ENCODE measurements at places on chromosomes 1 and 21.

GRCh38 chr1:170134521-170134920, 11.2 kb upstream of the NTMT2 start:
- no peak overlapping the region for H3K27ac ChIP-seq
- H3K36me3 ChIP-seq, result no peaks in the 10 kb centered on the region
- no peak for DNase-seq
- H3K27me3 ChIP-seq, result no peaks in the 10 kb centered on the region
- no peak overlapping the region for H3K4me3 ChIP-seq

DNA sequence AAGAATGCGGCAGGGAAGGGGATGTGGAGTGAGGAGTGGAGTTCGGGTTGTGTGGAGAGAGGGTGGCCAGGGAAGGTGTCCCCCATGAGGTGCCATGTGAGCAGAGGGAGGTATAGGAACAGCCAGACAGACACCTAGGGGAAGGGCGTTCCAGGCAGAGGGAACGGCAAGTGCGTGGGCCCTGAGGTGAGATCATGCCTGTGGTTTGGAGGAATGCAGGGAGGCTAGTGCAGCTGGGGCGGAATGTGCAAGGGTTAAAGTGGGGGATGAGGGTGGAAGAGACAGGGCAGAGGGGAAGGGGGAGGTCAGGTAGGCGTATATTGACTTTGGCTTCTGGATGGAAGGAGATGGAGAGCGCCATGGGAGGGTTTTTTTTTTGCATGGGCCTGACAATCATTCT, 31.6 kb upstream of the PADI6 start:
- H3K27me3 ChIP-seq, result no peaks in the 10 kb centered on the region
- H3K27ac ChIP-seq, result no peak overlapping the region
- no peak for DNase-seq

GRCh38 chr1:208803011-208803811, 559.0 kb upstream of the PLXNA2 start:
- no peaks in the 10 kb centered on the region for H3K36me3 ChIP-seq
- H3K4me1 ChIP-seq, result no peaks in the 10 kb centered on the region
- DNase-seq, result no peak
- no peak overlapping the region for H3K4me3 ChIP-seq
- H3K27ac ChIP-seq, result no peak overlapping the region

GRCh38 chr1:64975740-64976139, 9.4 kb upstream of the JAK1 start:
- H3K27me3 ChIP-seq, result no peaks in the 10 kb centered on the region
- no peaks in the 10 kb centered on the region for H3K4me1 ChIP-seq
- no peak overlapping the region for H3K27ac ChIP-seq
- DNase-seq, result no peak
- H3K4me3 ChIP-seq, result no peak overlapping the region

- no peak overlapping the region for H3K27ac ChIP-seq
- H3K36me3 ChIP-seq, result no peaks in the 10 kb centered on the region
- H3K27me3 ChIP-seq, result peaks cover 18% of the 10 kb centered on the region
- H3K4me3 ChIP-seq, result no peak overlapping the region
Observed at GRCh38 chr1:78040484-78041089, 5.2 kb upstream of the GIPC2 start.
